ENCODE measurements at places on chromosomes 13 and 19.

GRCh38 chr13:22793598-22794134 lies 387.1 kb upstream of the SGCG start:
- DNase-seq = peak; percentile 32

DNA sequence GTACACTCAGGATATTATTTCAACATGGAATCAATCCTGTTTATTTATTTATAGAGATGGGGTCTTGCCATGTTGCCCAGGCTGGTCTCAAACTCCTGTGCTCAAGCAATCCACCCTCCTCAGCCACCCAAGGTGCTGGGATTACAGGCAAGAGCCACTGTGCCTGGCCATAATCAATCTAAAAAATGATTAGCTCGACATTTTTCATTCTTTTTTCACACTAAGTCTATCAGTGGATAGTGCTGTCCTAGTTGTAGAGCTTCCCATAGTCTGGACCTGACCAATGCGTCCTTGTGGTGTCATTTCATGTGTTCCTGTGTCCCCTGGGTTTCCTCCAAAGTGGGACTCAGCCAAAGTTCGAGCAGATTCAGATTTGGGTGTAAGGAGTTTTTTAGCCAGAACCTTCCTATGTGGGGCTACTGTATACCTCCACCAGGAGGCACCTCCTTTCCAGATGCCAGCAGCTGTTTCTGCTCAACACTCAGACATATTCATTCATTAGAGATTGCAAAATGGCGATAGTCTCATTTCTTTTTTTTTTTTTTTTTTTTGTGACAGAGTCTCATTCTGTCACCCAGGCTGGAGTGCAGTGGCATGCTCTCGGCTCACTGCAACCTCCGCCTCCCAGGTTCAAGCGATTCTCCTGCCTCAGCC lies 61.1 kb downstream of the MAP4K1 start:
- no peak for DNase-seq

DNA sequence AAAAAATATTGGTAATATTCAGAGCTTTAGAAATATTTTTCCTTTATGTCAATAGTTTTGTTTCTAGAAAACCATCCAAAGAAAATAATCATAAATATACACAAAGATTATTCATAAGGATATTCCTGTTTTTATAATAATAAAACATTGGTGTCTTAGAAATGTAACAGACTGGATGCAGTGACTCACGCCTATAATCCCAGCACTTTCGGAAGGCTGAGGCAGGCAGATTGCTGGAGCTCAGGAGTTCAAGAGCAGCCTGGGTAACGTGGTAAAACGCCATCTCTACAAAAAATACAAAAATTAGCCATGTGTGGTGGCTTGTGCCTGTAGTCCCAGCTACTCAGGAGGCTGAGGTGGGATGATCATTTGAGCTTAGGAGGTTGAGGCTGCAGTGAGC lies 106.8 kb downstream of the DHRS12 start:
- no peak for DNase-seq

DNA sequence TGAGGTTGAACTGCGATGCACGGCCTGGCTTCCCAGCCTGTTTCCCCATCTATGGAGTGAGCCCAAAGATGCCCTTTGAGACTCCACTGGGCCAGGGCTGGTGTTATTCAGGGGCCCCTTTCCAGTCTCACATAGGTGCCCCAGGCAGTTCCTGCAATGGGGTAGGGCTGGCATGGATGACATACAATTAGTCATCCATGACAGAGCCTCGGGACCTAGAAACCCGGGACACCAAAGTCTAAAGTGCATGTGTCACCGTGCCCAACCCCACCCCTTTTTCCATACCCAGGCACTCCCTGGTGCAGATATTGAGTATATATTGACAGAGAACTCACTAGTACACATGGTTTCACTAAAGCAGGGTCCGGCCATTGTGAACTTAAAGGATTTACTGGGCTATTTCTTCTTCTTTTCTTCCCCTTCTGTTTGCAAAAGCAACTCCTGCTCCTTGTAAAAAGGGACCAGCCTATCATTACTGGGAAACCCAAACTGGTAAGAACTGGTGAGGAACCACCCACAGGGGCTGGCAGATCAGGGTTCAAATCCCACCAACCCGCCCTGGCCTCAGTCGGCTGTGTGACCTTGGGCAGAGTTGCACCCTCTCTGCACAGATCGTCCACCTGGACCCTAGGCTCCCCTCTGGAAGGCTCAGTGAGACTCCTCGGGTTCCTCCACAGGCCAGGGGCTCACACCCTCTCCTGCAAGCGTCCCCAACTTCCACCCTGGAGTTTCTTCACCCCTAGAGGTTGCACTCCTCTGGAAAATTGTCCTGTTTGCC lies 2.7 kb downstream of the B3GNT3 start:
- DNase-seq = no peak

DNA sequence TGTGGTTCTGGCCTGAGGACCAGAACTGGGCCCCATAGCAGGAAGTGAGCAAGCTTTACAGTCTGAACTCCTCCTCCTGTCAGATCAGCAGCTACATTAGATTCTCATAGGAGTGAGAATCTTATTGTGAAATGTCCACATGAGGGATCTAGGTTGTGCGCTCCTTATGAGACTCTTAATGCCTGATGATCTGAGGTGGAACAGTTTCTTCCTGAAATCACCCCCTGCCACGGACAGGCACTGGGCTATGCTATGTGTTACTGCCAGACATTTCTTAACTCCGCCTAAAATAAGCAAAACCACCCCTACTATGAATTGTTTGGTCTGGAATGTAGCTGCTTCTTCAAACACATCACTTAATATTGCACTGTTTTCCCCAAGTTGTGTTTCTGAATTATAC lies 4.6 kb downstream of the FBXL3 start:
- DNase-seq = no peak

DNA sequence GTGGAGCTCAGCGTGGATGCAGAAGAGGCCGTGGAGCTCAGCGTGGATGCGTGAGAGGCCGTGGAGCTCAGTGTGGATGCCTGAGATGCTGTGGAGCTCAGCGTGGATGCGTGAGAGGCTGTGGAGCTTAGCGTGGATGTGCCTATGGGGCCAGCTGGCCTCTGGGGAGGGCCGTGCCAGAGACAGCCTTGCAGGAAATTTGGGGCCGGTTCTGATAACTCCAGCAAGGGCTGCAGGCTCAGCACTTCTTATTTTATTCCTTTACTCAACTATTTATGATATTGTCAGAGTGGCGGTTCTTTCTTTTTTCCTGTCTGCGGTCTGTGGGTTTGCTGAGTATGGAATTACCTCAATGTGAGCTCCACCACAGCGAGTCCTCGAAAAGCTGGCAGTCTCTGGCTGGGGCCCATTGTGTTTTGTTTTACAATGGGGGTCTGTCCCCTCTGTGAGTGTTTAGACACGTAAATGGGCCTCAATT lies 17.8 kb upstream of the TMEM255B start:
- DNase-seq = no peak

DNA sequence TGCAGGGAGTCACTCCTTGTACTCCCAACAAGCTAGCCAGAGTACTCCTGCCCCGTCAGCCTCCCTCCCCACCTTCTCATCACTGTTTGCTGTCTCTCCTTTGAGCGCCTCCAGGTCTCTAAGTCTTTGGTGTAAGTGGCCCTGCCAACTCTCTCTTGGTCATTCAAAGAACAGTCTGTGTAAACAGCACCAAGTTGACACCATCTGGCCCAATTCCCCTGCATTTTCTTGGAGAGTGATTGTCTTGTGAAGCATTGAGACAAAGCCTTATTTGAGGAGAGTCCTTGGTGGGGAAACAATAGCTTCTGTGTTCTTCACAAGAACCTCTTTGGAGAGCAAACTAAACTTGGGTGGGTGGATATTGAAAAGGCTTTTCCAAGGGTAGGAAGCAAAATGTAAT lies 114.6 kb upstream of the RNF113B start:
- no peak for DNase-seq

DNA sequence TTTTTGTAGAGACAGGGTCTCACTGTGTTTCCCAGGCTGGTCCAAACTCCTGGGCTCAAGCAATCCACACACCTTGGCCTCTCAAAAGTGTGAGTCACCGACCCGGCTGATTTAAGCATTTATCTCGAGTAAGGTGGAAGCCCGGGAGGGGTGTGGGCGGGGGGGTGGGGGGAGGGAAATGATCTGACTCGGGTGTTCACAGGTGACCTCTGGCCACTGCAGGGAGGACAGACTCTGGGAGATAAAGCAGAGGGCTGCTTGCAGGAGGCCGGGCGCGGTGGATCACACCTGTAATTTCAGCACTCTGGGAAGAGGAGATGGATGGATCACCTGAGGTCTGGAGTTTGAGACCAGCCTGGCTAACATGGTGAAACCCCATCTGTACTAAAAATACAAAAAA lies 7.9 kb downstream of the DENND1C start:
- DNase-seq = no peak

DNA sequence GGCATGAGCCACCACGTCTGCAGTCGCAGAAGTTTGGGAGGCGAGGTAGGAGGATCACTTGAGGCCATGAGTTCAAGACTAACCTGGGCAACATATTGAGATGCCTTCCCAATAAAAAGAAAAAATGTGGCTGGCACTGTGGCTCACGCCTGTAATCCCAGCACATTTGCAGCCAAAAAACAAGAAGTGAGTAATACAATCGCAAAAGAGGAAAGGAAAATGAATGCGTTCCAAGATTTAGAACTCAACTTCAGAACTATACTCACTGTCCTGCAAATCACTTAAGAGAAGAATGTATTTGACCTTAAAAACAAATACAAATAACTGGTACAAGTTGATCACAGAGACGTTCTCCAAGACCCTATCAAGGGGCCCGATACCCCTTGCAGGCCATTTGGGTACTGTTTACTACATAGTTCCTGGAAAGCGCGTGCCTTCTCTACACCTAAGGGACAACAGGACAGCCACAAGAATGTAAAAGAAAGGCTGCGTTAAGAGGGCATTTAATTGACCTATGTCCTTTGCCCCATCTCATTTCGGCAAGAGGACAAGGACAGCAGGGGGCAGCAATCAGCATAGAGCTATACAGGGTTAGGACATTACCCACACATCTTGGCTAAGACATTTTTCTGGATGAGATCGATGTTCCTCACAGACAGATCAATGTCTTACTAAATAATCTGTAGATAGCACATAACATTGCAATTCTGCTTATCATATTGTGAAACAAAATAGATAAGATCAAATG lies 41.3 kb downstream of the FLT3 start:
- peak; percentile 33 for DNase-seq

GRCh38 chr13:31773538-31773937 lies 34.2 kb downstream of the RXFP2 start:
- DNase-seq = no peak

DNA sequence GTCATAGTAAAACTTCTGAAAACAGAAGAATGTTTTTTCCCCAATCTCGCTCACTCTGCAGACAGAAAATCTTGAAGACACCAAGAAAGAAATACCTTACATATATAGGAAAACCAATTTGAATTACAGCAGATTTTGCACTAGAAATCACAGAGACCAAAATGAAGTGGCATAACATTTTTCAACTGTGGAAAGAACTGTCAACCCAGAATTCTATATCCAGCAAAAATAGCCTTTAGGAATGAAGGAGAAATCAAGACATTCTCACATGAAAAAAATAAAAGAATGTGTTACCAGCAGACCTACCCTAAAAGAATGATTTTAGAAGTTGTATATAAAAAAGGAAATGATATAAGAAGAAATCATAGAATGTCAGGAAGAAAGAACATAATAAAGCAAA lies 28.7 kb downstream of the CCDC122 start:
- no peak for DNase-seq

DNA sequence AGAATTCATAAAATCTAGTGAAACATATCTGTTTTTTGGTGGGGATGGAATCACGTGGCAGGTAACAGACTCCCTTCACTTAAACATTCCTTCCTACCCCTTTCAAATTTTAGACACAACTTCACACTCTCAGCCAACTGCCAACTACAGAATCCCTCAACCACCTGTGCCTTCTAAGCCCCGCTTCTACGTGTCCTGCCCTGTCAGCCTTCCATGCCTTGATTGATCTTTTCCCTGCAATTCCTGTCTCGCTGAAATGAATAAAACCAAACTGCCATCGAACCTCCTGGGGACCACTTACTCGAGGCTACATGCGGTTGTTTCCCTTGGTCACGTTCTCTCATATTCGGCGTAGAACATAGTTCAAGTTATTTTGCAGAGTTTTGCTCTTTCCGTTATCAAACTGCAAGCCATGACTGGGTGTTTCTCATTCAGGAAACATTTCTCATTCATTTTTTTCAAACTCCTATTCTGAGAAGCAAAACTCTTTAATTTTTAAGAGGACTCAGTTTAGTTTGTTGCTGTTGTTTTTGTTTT lies 1.1 kb downstream of the ZNF625 start:
- peak; percentile 8 for DNase-seq

- no peak for DNase-seq
Observed at GRCh38 chr13:32642316-32642715, 56.1 kb downstream of the PDS5B start.

- DNase-seq = no peak
Observed at GRCh38 chr19:12607631-12608030, 3.0 kb downstream of the ZNF490 start.

DNA sequence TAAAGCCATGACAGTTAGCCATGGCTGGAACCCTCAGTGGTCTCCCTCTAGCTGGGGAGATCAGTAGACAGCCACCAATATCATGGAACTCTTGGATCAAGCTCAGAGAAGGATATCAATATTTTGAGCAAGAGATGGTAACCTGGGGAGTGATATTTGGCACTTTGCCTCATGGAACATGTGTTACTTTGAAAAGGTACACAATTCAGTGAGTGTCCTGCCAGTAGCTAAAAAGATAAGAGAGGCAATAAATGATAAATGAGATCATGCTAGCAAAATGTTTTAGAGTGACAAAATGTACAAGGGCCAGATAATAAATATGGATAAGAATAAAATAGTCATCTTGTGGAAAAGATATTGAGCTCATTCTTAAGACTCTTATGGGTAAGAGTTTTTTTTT lies 1618.7 kb downstream of the OLFM4 start:
- DNase-seq = no peak

- peak; percentile 20 for DNase-seq
Observed at GRCh38 chr13:99496184-99497142, 4.8 kb upstream of the TM9SF2 start.

GRCh38 chr13:97226788-97227627 lies 4.9 kb downstream of the MBNL2 start:
- DNase-seq = no peak

- peak; percentile 96 for DNase-seq
Observed at GRCh38 chr13:51785712-51786424, 18.1 kb downstream of the DHRS12 start.

- DNase-seq = no peak
Observed at GRCh38 chr19:4742723-4743646, 19.3 kb upstream of the DPP9 start.
